HAP-1 (cell line): ENCODE measurements at places on chromosomes 2 and 18.

DNA sequence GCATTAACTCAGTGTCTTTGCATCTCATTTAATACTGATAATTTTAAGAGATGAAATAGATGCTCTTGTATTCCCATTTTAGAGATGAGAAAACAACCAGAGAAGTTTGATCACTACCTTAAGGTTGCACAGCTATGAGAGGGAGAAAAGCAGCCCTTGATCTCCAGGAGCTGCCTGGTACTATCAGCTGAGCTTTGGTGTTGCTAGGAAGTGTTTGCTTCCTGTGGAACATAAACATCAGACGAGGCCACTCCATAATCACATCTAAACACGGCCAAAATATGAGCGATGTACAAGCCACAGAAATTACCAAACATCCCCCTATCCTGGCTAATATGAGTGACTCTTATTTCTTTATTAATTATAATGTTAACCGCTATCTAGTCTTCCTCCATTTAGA is 620 bp upstream of the WDFY1 start:
- DNase-seq: no peak

DNA sequence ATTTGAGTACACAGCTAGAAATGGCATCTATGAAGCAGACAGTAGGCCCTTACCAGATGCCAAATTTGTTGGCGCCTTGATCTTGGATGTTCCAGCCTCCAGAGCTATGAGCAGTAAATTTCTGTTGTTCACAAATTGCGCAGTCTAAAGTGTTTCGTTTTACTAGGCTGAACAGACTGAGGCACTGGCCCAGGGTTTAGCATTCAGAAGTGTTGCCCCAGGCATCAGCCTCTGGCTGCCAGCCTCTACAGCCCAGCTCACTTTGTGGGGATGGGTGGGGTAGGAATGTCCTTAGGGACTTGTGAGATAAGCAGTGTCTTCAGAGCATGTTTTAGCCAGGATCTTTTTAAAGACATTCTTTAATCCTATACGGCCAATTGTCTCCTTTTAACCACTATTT is 51.5 kb upstream of the MGAT5 start:
- DNase-seq: no peak

DNA sequence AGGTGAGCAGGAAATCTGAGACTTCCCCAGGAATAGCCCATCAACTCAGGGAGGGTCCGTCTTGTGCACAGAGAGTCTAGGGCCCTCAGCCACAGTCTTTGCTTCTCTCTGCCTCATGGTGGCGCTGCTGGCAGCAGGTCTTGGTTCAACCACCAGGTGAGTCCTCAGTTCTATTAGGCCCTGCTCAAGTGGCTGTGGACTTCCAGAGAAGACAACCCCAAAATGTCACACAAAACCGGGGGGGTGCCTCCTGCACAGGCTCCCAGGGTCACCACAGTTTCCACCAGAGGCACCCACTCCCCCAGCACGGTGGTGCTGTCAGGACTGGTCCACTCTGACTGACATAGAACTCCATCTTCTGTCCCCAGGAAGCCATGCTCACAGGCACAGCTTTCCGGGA is 2.4 kb upstream of the CHRNG start:
- no peak for DNase-seq

DNA sequence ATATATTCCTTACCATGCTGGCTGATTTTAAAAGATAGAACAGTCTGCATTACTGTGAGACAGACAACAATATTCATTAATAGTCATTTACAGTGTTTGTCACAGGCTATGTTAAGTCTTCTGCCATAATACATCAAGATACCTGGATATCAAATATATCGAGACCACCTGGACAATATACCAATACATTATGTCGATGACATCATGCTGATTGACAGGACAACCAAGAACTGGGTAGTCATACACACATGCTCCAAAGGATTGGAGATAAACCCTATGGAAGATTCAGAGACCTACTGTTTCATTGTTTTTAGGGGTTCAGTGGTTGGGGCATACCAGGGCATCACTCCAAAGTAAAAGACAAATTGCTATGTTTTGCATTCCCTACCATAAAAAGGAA is 26.5 kb upstream of the SMCHD1 start:
- no peak for DNase-seq

DNA sequence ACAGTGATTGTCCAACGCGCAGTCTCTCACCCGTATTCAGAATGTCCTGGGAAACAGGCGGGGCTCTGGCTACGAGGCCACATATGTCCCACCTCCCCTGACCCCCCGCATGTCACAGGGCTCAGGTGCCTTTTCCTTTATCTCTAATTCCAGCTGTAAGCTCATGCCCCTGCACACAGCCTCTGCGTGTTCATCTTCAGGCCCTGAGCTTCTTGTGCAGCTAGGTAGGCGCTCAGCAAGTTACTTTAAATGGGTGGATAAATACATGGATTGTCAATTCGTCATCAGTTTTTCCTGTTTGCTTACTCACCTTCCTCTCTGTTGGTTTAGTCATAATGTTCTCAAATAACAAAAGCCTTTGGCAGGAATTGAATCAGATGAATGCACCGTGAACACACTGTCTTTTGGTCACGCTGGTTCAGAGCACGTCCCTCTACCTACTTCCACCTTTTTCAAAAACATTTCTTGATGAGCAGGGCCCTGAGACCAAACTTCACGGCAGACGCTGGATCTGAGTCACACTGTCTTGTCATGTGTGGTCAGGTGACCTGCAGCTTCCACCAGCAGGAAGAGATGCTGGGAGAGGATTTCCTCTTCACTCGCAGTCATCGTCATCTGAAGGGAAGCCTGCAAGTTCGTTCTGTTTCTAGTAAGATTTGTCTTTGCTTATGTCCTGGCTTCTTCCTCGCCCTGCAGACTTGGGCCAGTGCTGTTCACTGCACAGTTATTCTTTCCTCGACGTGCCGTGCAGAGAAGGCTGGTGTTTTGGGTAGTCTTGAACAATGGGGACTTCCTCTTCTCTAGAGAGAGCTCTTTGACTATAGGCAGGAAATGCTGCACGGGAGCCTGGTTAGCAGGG is 138.1 kb downstream of the PTGR3 start:
- no peak for DNase-seq

DNA sequence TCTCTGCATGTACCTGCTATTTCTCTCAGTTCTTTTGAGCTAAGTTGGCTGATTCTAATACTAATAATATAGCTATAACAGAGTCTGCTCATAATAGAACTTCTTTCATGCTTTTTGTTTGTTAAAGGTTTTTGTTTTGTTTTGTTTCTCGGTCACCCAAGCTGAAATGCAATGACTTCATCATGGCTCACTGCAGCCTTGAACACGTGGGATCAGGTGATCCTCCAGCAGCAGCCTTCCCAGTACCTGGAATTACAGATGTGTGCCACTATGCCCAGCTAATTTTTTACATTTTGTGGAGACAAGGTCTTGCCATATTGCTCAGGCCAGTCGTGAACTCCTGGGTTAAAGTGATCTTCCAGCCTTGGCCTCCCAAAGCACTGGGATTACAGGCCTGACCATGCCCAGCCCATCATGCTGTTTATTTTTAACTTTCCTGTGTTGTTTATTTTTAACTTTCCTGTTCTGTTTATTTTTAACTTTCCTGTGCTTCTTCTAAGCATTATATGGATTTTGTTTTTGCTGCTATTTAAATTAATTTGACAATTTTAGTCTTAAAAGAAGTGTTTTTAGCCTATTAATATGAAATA is 763.8 kb upstream of the CDH7 start:
- no peak for DNase-seq

DNA sequence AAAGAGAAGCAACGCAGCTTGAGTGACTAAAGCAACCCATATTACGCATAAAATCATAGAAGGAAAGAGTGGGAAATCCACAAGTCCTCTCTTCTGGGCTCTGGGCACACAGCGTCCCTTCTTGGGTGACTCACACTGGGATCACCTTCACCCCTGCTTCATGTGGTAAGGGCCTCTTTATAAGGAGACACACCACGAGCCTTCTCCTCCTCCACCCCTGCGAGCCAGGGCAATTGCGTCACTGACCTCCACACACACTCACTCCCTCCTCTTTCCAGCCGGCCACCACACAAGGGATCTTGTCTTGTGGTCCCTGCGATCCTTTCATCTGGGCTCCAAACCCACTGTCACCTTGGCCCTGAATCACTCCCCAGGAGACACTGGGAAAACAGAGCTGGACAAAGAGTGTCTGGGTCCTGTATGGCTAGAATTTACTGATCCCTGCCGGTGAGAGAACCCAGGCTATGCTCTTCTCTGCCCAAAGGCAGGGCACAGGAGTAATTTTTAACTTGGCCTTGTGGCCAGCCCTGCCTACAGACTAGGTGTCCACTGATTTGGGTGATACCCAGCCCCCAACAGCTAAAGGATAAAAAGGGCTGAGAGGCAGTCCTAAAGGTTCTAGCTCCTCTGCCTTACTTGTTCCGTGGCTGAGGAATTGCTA is 35.3 kb downstream of the NHEJ1 start:
- no peak for DNase-seq

DNA sequence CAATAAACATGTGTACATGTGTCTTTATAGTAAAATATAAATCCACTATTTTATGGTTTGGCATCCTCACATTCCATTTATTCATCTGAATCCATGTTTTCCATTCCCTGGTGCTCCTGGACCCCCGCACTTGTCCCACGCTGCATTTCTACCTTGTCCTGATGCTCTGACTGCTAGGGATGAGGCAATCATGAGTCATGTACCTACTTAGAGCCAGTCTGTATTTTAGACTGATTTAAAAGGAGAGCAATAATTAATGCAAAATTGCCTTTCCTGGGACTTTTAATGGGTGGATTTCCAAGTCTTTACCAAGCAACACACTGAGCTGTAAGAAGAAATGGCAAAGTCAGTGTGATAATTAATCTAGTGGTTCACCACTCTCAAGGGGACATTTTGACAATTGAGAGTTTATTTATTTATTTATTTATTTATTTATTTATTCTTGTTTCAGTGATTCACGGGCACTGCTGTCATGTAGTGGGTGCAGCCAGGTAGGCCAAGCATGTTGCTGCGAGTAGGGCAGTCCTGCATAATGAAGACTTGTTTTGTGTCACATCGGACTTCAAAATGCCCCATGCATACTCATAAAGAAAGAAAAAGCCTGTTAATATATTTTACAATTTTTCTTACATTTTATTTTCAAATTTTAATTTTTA is 419.3 kb upstream of the VWC2L start:
- no peak for DNase-seq

DNA sequence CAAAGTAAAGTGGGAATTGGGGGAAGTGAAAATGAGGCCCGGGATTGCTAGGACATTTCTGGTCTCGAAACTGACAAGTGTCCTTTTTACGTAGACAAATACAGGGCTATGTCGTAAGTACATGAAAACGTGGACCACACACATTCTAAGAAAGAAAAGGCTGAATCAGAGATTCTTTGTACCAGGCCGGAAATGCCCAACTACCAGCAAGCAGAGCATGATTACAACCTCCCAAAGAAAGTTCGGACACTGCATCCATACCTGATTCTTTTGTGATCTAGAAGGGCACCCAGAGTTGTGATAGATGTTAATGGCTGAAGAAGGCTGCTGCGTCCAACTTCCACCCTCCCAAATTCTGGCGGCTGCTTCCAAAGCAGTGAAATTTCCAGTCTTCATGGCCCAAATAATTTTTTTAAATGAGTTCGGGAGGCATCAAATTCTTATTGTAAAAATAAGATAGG is 1.7 kb downstream of the RBMS1 start:
- DNase-seq: no peak

DNA sequence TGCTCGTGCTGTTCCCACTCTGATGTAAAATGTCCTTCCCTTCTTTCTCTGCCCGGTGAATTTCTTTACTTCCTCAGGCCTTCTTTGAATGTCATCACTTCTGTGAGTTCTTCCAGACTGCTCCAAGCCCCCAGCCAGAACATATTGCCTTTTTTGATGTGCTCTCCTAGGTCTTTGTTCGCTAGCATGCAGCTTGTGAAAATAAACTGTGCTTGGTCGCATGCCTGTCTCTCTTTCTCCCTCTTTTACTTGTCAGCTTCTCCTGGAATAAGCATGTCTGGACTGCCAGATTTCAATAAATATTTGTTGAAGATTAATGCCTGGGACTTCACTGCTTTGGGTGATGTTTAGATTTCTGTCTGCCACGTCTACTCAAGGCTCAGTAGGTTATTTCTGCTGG is 82.7 kb upstream of the ARHGAP28 start:
- DNase-seq: no peak

DNA sequence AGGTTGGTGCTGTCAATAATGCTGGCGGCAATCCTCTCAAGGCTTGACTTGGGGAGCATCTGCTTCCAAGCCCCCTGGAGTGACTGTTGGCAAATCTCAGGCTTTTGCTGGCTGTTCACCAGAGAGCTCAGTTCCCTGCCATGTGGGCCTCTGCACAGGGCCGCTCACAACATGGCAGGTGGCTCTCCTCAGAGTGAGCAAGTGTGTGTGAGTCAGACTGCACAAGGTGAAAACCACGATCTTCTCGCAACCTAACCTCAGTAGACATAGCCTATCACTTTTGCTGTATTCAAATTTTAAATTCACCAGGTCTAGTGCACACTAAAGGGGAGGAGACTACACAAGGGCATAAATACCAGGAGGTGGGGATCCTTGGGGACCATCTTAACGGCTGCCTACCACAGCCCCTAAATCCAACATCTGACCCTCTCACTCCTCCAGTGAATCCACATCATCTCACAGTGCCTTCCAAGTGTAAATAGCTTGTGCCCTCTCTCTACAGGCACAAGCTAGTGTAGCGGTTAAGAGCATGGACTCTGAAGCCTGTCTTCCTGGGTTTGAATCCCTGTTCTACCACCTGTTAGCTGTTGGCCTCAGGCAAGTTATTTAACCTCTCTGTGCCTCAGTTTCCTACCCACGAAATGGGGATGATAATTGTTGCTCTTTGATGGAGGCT is 187.7 kb upstream of the CXCR4 start:
- no peak for DNase-seq

- DNase-seq: no peak
Observed at GRCh38 chr2:37645836-37646235, 25.6 kb downstream of the CDC42EP3 start.

- DNase-seq: no peak
Observed at GRCh38 chr2:143068509-143068908, 60.7 kb upstream of the ARHGAP15 start.

DNA sequence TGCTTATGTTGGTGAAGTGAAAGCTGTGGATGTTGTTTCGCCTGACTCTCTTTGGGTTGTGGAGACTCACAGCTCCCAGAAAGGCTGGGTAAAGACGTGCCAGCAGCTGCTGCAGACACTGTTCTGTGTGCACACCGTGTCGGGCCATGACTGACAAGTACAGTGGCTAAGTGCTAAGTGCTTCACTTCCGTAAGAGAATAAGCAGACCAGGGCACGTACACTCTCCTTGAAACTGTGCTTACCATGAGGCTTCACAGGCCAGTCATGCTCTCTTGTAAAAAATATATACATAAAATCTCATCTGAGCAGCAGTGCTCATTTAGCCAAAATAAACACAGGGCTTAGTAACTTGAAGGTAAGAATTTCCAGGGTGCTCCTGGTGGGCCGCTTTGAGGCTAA is 86.0 kb downstream of the NRP2 start:
- no peak for DNase-seq
